ENCODE measurements at places on chromosomes 4 and X. TPM values are rescaled to one million over a fixed set of nuclear protein-coding genes. Genes with fewer than 3 reads are reported as not detected.

Gene ADH1C
- total RNA-seq: not detected

Gene ALB
- total RNA-seq: not detected

Gene GAGE12E
- total RNA-seq: not detected

Gene PJA1
- 16.9 TPM for total RNA-seq

DNA sequence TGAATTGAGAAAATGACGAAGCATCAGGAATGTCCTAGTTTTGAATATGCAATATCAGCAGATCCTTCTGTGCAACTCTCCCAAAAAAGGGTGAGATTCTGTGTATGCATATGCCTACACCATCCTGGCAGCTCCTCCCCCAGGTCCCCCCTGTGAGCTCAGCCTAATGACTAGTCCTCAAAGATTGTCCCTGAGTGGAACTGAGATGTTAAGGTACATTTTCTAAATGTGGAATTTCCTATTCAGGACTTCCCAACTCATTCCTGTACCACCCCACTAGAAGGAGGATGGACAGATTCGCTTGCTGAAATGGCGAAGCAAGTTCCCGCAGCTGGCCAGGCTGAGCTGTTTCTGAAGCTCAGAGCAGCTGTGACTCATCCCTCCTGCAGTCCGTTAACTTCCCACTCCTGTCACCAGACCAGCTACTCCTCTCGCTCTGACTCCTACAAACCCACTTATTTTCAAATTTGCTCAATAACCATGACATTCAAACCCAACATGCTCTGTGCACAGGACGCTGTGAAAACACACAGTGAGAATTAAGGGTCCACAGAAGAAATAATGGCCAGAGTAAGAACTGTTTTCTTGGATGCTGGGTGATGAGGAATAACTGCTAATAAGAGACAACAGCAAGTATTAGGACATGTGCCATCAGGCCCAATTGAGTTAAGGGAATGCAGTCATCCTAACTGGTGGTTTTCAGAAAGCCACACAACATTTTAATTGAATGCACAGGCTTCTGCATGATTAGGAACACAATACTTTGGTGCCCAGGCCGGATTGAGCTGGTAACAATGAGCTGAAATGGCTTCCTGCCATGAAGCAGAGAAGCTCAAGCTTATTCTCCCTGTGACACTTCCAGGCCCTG, 40.0 kb upstream of the IRF2 start:
- DNase-seq: no peak
